CD4-positive, alpha-beta T cell treated with Interleukin-21 for 1 hour (primary cell): ENCODE measurements at places on chromosomes 6 and 20.

- peak; percentile 27 for DNase-seq
Measured at GRCh38 chr6:46772762-46773161, 20.4 kb upstream of the MEP1A start.

DNA sequence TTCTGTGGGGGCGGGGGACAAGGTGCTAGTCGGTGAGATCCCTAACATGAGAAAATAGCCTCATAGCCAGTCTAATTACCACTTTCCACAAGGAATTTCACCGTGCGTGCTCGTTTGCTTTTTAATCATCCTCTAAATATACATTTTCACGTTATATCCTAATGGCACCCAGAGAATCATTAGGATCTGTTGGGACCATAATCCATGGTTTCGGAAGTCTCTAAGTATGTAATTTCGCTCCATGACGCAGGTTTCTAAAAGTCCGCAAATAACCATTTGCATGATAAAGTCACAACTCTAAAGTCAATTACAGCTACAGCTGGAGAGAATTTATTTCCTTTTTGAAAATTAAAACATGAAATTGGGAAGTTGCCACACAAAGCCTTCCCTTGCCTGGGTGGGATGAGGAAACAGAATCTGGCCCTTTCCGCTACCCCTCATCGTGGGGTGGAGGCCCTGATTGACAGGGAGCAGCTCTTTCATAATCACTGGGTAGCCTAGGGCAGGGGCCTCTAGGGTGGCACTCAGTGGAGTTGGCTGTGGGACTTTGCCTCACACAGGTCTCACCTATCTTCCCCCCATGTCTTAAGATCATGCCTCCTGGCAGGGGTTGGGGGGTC, 81.9 kb downstream of the LRFN2 start:
- DNase-seq: no peak

DNA sequence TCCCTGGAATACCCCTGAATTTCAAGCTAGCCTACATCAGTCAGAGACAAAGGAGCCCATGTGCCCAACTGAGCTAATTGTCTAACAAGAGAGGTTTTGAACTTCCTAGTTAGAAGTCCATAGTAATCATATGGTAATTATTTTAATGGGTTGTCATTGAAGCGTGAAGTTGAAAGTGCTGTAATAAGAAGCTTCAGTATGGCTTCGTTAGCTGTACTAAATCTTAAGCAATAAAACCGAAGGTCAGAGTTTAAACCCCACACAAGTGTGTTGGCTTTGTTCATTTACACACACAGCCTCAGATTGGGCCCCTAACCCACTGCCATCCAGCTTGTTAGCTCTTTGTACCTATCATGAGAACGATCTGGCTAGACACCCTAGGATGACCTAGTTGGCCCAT, 195.6 kb upstream of the RIN2 start:
- no peak for DNase-seq

DNA sequence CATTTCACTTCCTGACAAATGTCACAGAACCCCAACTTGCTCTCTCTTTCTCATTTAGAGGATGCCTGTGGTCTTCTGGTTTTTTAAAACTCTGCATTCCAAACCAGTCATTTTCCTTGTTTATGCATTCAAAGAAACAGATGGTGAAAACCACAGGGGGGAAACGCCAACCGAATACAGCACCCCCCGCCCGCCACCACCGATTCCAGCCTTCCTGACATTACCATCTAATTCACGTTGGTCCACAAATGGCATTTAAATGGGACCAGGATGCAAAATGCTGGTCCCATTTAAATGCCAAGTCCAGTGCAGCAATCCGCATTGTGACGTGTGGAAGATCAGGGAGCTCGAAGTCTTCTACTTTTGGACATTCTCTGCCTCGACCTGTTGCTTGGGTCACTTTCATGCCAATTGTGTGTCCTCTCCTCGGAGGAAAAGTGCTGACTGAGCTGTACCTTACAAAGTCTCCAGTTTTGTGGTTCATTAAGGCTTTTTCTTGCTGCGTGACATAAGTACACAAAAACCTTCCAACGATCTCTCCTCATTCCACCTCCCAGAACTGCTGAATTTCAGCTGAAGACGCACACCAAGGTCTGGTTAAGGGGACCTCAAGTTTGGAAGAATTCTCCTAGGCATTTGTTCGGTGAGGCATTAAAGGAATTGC, 35.8 kb downstream of the NEDD9 start:
- no peak for DNase-seq

DNA sequence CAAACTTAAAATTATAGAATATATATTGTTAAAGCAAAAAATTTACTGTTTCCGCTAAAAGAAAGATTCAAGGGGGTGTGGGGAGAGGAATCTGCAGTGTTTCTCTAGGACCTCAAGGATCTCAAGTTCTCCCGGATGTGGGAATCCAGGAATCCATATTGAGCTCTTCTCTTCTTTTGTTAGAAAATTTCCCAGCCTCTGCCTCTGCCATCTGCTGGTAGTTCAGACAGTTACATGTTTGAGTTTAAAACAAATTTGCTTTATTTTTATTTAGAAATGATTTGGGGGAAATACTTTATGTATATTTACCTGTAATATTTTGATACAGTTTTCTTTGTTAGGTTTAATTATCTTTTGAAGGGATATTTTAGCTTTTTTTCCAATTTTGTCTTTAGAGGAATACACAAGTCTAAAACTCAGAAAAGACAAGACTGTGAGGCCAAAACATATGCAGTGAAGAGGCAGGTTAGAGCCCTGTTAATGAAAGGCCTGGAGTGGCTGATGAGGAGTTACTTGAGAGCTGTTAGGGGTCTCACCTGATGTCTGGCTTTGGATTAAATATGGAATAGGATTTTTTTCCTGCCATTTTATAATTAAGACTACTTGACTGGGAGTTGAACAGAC, 268.8 kb downstream of the ARID1B start:
- DNase-seq: no peak

GRCh38 chr20:44234566-44235317, 12.4 kb upstream of the GDAP1L1 start:
- DNase-seq: no peak

GRCh38 chr6:89583559-89583958, 55.0 kb downstream of the LYRM2 start:
- DNase-seq: no peak

- DNase-seq: no peak
Measured at GRCh38 chr20:20317195-20317594, 50.7 kb upstream of the INSM1 start.

DNA sequence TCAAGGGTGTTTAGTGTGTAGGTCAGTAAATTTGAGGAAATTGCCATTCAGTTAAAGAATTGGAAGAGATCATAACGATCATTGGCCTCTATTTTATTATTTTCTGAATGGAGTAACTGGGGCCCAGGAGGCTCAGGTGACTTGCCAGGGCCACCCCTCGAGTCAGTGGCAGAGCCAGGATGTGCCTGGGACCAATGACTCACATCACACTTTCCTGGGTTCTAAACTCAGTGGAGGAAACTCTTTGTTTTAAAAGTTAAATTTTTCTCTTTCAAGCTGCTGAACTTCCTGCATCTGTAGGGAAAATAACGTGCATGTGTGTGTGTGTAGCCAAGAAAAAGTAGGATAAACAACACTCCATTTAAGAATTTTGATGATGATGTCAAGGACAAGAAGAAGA, 135.5 kb downstream of the MYLK4 start:
- no peak for DNase-seq

DNA sequence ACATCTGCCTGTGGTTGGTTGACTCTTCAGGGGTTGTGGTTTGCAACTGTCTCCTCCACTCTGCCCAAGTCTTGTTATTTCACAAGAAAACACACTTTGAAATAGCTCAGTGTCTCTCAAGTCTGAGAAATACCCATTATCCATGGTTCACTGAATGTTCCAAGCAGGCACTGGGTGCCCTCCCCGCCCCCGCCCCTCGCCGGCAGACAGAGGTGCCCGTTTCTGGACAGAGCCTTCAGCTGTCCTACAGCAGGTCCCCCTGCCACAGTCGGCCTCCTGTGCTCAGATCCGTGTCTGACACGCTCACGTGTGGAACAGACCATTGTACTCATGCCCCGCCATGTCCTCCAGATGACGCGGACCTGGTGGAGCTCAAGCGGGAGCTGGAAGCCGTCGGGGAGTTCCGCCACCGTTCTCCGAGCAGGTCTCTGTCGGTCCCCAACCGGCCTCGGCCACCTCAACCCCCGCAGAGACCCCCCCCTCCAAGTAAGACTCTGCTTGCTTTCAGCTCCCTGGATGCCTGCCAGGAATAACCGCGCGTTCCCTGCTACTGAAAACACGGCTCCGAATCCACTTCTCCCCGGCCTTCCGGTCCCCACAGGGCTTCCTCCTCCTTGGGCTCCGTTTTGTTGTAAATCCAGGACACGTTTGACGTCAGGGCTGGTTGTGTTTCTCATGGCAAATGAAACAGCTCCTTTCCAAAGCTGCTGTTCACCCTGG, 81.4 kb downstream of the SERAC1 start:
- no peak for DNase-seq

- no peak for DNase-seq
Measured at GRCh38 chr6:5315881-5316280, 54.6 kb downstream of the FARS2 start.

GRCh38 chr6:132084811-132085509, 133.8 kb upstream of the CCN2 start:
- no peak for DNase-seq

- no peak for DNase-seq
Measured at GRCh38 chr6:138654715-138655634, 118.6 kb upstream of the CCDC28A start.

DNA sequence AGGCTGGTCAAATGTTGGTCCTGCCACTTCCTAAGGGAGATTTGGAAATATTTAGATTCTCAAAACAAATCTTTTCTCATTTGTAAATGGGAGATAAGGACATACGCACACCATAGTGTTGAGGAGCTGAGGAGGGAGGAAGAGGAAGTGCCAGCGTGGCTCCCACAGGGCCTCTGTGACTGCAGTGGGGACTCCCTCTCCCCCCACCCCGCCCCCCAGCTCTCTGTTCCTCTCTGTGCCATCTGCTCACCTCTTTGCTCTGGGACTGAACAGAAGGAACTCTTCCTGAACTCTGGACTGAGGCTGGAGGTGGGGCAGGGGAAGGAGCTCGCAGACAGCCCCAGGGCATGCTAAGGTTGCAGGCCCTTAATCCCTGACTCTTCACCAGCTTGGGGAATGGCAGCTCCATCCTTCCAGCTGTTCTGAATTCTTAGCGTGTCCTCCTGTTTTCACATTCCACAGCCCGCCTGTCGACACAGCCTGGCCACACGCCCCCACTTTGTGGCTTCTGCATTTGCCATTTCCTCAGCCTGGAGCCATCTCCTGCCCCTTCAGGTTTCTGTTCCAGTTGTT, 11.4 kb downstream of the DDX27 start:
- DNase-seq: no peak

GRCh38 chr20:36593347-36593929, 12.1 kb upstream of the RAB5IF start:
- no peak for DNase-seq

GRCh38 chr6:143449714-143450452, 612 bp downstream of the ADAT2 start:
- DNase-seq: peak; percentile 76

GRCh38 chr20:50191544-50192363, 1.1 kb downstream of the CEBPB start:
- DNase-seq: peak; percentile 50

GRCh38 chr6:154578004-154578559, 67.6 kb upstream of the CNKSR3 start:
- DNase-seq: no peak

GRCh38 chr6:88535306-88535705, 369.2 kb upstream of the CNR1 start:
- DNase-seq: no peak

DNA sequence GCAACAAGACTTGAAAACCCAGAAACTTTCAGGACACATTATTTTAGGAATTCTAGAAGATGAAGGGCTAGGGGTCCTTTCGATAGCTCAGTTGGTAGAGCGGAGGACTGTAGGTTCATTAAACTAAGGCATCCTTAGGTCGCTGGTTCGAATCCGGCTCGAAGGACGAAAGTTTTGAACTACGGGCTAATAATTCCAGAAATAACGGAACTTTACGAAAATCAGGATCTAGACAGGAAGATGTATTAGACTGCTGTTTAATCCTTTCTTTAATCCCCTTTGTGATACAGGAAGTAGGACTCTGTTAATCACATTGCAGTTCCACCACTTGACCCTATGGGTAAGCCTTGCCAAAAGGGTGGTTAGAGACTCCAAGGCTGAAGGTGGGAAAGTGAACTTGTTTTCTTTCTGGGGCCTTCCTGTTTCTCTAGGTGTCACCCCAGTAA, 21.2 kb upstream of the ABT1 start:
- DNase-seq: no peak

- no peak for DNase-seq
Measured at GRCh38 chr6:141445928-141446628, 686.6 kb upstream of the GJE1 start.
